ENCODE measurements at places on chromosomes 2 and 18.

- DNase-seq = no peak
Observed at GRCh38 chr2:133266926-133267590, 301.2 kb downstream of the NCKAP5 start.

GRCh38 chr2:72185206-72185605 is 37.5 kb upstream of the CYP26B1 start:
- no peak for DNase-seq

GRCh38 chr2:200655918-200656580 is 70.2 kb downstream of the AOX1 start:
- no peak for DNase-seq

DNA sequence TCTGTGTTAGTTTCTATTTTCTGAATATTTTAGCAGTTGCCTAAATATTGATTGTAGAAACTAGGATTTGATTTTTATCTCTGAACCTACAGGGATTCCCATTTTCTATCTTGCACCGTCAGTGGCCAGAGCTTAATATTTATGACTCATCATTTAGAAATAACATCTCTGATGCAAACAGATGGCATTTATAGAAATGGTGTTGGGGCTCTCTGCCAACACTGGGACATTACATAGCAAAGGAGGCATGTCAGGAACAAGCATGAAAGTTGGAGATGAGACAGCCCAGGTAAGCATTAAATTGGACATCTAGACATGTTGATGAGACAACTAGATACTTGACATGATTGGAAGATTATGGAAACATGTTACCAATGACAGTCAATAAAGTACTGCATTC is 165.3 kb upstream of the SYT4 start:
- DNase-seq = no peak

DNA sequence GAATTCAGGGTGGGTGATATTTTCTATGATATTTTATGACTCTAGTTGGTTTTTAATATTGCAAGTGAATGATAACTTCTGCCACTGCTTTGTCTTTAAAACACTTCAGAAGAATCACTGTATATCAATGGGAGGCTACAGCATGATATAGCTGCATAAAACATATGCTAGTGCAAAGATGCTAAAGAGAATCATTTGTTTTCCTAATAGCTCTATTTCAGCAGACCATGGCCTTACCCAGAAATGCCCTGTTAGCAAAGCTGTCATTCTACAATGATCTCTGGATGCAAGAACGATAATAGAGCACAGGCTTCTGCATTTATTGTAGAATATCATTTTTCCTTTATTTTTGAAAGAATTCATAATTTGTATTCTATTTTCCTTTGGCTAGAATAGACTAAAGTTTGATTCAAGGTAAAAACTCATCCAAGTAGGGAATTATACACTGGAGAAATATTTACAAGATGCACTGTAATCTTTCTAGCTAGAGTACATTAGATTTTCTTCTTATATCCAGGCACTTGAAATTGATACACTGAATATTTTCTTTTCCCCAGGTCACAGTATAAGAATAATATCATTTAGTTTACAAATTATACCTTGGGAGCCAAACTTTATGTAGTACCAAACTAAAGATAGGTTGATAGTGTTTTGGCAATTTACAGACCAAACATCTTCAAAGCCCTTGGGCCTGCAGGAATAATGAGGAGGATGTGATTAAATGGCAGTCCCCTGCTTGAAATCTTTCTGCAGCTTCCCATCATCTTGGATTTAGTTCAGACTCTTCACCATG is 252.6 kb upstream of the LINC00305 start:
- no peak for DNase-seq

GRCh38 chr2:183490489-183490888 is 366.2 kb downstream of the NUP35 start:
- no peak for DNase-seq

GRCh38 chr2:190466819-190467446 is 58.8 kb downstream of the MFSD6 start:
- DNase-seq = no peak

DNA sequence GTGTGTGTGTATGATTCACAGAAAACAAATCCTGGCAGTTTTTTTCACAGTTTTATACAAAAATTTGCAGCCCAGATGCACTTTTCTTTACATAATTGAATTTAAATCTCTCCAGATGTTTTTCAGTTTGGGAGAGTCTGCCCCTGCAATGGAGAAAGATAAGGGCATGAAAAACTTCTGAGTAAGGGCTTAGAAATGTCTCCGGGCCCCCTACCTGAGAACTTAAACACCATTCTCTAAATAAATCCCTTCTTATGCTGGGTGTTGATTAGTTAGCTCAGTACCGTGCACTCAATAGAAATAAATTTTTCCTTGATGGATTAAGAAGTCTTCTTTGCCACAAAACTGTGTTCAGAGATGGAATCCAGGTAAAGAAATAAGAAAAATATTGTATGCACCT is 64.5 kb downstream of the DPP4 start:
- DNase-seq = no peak

GRCh38 chr2:23486684-23487075 is 101.7 kb downstream of the KLHL29 start:
- DNase-seq = no peak

DNA sequence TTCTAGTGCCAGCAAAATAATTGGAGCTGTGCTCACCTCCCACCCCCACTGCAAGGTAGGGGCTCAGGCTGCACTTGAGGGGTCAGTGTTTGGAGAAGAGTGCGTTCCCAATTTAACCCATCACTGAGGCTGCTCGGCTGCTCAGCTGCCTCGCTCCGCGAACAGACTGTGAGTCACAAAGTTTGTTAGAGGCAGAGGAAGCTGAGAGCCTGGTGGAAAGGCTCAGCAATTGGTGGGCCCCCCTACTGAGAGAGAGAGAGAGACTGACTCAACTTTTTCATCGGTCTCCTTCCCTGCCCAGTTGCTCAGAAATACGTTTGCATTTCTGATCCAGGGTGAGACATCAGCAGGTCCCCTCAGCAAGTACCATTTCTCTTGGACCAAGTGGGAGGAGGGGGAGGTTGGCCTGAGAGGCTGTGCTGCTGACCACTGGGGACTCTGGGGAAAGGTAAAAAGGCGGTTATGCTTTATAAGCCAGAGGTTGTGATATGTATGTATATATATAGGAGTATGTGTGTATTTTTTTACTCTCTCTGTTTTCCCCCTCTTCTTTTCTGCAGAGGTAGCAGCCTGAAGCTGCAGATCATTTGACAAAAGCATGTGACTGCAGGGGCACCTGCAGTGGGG is 1.5 kb downstream of the EFR3B start:
- DNase-seq = no peak

DNA sequence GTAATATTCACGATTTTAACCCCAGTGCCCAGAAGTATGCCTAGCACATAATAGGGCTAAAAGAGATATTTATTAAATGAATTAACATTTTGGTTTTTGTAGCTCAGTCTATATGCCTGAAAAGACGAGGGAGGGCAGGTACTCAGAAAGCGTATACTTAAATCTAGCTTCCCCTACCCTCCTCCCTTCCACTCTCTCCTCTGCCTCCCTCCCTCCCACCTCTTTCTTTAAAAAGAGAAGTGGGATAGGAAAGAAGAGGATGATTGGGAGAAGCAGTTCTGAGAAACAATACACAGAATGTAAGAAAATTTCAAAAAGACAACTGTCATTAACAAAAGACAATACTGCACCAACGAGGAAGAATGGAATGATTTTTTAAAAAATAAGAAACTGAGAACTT is 39.8 kb downstream of the CHMP3 start:
- no peak for DNase-seq

GRCh38 chr18:46771141-46771540 is 14.3 kb upstream of the ST8SIA5 start:
- DNase-seq = no peak

DNA sequence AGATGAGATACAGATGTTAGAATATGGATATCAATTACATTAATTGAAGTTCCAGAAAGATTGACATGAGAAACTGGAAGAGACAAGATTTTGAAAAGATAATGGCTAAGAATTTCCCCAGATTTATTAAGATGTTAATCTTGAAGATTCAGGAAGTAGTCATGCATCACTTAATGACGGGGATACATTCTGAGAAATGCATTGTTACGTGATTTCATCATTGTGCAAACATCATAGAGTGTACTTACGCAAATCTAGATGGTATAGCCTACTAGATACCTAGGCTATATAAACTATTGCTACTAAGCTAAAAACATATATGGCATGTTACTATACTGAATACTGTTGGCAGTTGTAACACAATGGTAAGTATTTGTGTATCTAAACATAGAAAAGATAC is 6.8 kb upstream of the CHMP3 start:
- DNase-seq = no peak

GRCh38 chr2:66995636-66996035 is 401.5 kb upstream of the ETAA1 start:
- DNase-seq = no peak

DNA sequence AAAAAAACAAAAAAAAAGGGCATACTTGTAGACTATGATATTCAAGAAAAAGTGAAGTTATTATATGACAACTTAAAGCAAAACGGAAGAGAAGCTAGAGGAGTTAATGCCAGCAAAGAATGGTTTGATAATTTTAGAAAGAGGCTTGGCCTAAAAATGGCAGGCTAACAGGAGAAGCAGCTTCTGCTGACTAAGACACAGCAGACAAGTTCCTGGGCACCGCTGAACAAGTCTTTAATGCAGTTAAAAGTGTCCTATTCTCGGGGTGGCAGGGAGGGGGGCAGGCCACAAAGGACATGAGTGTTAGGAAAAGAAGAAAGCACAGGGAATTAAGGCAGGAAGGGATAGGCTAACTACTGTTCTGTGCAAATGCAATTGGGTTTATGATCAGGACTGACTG is 50.3 kb upstream of the GAREM2 start:
- DNase-seq = no peak

- DNase-seq = no peak
Observed at GRCh38 chr2:162926501-162926900, 87.9 kb upstream of the KCNH7 start.

DNA sequence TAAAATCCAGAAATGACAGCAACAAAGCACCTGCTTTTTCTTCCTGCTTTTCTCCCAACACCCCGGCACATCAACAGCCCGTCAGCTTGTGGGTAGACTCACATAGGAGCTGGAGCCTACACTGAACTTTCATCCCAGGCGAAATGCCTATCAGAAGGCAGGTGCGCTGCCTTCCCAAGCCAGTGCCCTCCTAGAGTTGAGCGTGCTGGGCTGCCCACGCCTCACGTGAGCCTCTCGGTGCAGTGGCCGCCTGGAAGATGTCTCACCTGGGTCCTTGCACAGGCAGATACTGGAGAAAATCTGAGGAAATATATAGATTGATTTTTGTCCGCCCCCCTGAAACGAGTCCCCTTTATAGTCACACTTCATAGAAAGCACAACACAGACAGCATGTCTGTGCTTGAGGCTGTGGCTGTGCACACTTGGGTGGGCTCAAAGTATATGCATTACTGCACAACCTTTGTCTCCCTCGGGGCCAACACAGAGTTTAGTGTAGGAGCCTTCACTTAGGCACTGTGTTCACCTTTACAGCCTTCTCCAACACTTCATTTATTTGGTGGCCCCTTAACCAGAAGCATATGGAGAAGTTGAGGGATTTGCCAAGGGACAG is 112.5 kb downstream of the SMAD7 start:
- DNase-seq = no peak

GRCh38 chr2:26848336-26849055 is 564 bp downstream of the DPYSL5 start:
- no peak for DNase-seq

GRCh38 chr2:177245010-177245422 is 19.5 kb downstream of the NFE2L2 start:
- no peak for DNase-seq

GRCh38 chr2:139365189-139365588 is 585.0 kb upstream of the NXPH2 start:
- no peak for DNase-seq

GRCh38 chr2:8538531-8538930 is 143.3 kb upstream of the ID2 start:
- no peak for DNase-seq

DNA sequence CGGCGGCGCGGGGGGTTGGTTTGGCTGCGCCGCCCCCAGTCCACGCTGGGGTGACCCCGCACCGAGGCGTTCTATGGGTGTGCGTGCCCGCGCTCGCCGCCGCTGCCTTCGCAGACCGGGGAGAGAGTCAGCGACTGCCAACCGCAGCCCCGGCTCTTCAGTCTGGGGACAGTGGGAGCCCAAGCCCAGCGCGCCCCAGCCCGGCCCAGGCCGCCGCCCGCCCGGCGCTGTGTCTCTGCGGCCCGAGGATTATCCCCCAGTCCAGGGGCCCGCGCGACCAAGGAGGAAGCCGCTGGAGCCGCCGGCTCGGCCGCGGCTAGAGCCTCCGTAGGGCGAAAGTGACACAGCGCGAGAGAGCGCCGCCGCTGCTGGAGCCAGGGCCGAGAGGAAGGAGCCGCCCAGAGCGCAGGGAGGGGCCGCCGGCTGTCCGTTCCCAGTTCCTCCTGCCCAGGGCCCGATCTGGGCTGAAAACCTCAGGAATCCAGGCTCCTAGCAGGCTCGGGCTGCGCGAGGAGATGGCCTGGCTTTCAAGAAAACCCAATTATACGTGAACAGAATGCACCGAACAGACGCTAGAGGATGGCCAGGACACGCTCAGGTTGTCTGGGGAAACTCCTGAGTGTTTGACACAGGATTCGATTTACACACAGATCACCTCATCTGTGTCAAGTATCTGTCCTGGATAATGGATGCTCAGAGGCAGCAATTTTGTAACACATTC is 2.4 kb downstream of the CTIF start:
- DNase-seq = peak; percentile 60

- DNase-seq = no peak
Observed at GRCh38 chr18:7750095-7750663, 183.1 kb downstream of the PTPRM start.

- no peak for DNase-seq
Observed at GRCh38 chr2:150062416-150062815, 425.1 kb downstream of the RND3 start.

- DNase-seq = no peak
Observed at GRCh38 chr2:66853585-66853984, 418.7 kb downstream of the MEIS1 start.

- DNase-seq = no peak
Observed at GRCh38 chr2:107108556-107108955, 222.6 kb upstream of the ST6GAL2 start.

DNA sequence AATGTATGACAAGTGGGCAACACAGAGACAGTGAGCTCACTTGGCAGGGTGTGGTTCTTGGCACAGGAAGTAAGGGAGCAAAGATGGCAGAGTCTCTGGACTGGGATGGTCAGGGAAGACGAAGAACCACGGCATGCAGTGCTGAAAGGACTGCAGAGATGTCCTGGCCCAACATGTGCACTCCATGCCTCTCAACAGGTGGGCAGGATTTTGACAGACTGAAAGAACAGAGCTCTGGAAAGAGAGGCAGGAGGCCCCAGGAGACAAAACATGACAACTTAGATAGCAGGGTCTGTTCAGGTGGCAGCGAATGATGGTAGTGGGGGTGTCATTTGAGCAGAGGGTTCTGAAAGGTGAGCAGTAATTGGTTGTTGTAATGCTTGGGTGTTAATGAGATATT is 180.3 kb downstream of the FHOD3 start:
- no peak for DNase-seq

All from MM.1S (cell line).